ENCODE measurements at places on chromosomes 12 and 14.

GRCh38 chr12:74541074-74541473 is 3.4 kb downstream of the ATXN7L3B start:
- DNase-seq, result no peak

DNA sequence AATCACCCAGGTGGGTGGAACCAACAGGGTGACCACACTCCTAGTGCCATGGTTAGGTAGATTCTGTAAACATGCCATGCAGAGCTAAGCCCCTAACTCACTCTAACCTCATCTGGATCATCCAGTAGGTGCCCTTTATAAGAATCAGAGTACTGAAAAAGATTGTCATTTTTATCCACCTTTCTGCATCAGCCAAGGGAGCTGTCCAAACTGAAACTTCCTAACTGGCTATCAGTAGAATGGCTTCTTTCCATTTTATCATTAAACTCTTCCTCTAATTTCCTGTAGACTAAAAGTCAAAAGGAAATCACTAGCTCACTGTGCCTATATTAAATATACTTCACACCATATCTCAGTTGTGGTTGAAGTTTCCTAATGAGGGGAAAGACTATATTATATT is 6.5 kb downstream of the KCNK10 start:
- DNase-seq, result no peak

GRCh38 chr12:70007687-70008086 is 182.7 kb downstream of the MYRFL start:
- DNase-seq, result no peak

- DNase-seq, result no peak
Observed at GRCh38 chr14:95440496-95440895, 76.0 kb downstream of the SYNE3 start.

DNA sequence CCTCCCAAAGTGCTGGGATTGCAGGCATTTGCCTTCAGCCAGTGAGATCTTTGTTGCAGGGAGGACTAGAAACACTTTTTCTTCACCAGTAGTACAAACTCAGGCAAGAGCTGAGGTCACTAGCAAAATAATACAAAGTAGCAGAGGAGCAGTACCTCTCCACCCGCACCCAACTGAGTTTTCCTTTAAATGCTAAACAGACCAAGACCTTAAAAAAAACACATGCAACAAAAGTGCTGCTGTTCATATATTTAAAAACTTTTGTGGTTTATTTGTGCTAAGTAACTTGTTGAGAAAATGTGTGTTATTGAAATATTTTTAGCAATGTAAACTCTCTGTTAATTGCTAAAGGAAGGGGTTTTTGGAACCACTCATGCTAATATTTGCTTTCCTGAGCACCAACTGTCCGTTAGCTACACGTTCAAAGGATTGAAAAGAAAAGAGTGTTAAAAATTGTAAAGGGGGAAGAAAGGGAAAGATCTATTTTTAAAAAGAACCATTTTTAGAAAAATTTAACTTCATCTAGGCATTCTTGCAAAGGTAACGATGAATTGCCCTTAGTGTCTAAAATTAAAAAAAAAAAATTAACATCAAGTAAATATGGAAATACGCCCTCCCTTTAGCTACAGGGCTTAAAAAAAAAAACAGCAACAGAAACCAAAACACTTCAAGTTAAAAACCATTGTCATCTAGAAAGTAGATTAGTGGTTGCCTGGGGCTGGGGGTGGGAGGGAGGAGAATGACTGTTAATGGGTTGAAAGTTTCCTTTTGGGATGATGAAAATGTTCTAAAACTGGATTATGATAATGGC is 114.0 kb upstream of the KRAS start:
- no peak for DNase-seq

GRCh38 chr12:92142251-92142926 is 3.3 kb downstream of the BTG1 start:
- DNase-seq, result no peak

DNA sequence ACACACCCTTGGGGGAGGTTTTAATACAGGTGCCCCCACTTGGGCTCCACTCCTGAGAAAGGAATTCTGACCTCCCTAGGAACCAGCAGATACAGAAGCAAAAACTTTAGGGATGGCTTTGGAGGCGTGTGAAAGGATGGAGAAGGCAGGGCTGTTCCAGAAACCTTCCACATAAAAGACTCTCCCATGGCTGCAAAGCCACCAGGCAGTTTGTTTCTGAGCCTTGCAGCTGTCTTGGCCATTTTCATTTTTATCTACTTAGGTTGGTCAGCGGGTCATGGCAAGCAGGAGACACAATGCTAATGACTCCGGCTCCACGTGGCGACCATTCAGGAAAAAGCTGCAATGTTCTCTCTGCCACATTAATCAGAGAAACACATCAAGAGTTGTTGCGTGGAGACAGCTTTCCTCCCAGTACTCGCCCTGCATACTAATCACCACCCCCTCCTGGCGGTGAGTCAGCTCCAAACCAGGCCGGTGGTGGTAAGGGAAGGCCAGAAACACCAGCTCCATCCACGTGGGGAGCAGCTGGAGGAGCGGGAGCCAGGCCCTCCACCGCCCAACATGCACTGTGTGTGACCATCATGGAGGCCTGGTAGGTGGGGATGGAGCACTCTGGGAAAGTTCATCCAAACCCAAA is 30.9 kb upstream of the IRF2BPL start:
- DNase-seq, result no peak

- DNase-seq, result no peak
Observed at GRCh38 chr12:24948757-24949722, at the start of gene BCAT1. TSS of gene BCAT1 (minus strand) at chr12:24949101. CDS start at chr12:24948932, 169 bp downstream.

- DNase-seq, result no peak
Observed at GRCh38 chr12:9925705-9926393, 6.3 kb downstream of the CLEC2A start.

DNA sequence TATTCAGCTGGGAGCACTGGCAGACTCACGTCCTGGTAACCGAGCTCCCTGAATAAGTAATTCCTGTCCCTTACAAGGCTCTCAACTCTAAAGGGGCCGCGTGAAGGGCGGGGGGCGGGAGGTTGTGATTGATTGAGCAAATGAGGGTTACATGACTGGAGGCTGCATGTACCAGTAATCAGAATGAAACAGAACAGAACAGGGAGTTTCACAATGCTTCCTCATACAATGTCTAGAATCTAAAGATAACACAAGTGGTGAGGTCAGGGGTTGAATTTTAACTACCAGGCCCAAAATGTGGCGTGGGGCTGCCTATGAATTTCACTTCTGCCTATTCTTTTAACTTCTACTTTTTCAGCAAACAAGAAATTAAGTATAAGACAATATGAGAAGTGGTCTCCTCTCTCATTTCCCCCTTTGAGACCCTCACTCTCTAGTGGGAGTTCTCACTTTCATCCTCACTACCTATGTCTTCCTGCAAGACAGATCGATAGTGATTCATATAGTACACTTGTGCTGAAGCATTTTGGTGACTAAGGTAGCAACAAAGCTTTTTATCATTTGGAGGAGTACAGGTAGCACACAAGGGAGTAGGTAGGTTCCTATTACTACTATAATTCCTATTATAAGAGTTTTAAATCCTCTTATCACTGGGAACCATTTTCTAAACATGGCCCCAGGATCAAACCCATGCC is 239.8 kb downstream of the KTN1 start:
- no peak for DNase-seq

DNA sequence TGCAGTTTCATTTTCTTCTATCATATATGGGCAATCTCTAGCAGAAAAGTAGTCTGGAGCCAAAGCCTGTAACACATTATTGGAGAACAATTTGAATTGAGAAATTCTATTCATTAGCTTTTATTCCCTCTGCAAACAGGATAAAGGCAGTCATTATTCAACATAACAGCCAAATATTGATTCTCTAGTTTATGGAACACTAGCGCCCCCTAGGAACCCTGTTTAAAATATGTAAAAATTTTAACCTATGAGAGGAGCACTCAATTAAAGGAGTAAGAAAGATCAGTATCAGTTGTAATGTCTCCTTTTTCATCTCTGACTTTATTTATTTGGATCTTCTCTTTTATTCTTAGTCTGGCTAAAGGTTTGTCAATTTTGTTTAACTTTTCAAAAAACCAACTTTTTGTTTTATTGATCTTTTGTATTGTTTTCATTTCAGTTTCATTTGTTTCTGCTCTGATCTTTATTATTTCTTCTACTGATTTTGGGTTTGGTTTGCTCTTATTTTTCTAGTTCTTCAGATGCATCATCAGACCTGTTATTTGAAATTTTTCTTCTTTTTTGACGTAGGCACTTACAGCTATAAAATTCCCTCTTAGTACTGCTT is 4.8 kb upstream of the LMNTD1 start:
- DNase-seq, result no peak

- DNase-seq, result no peak
Observed at GRCh38 chr14:89269404-89269803, 147.6 kb downstream of the FOXN3 start.

GRCh38 chr12:76909290-76909689 is 30.5 kb upstream of the CSRP2 start:
- no peak for DNase-seq

DNA sequence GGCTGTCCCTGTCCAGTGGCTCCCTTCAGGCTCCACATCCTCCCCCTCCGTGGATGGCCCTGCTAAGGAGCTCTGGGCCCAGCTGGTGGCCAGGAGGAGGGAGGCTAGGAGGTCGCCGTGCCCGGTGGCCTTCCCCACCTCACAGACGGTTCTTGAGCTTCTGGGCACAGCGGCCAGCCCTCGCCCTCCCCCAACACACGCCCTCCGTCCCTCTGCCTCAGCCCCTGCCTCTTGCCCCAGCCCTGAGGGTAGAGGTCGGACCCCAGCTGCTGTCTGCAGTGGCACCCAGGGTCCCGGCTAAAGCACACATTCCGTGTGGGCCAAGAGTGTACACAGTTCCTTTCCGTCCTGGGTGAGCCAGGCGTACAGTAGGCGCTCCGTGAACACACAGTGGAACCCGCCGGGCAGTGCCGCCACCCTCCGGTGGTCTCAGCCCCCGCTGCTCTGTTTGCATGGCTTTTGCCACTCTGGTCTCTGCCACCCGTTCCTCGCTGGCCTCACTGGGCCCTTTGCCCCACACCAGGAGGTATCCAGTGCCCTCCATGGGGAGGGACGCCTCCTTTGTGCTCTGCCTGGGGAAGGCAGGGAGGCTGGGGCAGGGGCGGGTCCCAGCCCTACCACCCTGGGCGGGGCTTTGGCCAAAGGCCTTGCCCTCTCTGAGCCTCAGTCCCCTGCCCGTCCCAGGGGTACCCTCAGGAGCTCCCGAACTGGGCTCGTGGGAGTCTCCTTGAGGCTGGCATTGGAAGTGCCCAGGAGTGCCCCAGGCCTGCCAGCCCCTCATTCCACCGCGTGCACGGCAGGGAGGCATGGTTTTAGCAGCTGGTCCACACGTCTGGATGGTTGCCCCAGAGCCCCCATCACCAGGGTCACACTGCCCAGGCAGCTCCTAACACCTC is 13.0 kb downstream of the TRMT61A start:
- DNase-seq, result no peak

- no peak for DNase-seq
Observed at GRCh38 chr14:61706096-61706690, 10.9 kb downstream of the HIF1A start.

- DNase-seq, result no peak
Observed at GRCh38 chr12:82619644-82620043, 67.1 kb upstream of the TMTC2 start.

DNA sequence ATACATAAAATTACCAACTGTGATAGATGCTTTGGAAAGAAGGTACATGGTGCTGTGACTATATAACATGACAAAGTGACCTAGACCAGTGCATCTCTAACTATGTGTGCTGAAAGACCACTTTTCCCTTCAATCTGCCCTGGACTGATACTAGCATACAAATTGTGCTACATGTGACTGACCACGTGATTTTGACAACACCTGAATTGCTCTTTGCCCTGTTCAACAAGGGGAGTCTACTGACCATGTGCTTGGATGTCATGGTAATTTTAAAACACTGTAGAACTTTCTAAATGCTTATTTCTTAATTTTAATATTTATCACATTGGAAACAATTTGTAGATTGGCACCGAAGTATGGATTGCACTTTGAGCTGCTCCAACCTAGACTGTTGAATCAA is 142.4 kb downstream of the CAND1 start:
- no peak for DNase-seq
